ENCODE measurements at places on chromosomes 6 and 20.

DNA sequence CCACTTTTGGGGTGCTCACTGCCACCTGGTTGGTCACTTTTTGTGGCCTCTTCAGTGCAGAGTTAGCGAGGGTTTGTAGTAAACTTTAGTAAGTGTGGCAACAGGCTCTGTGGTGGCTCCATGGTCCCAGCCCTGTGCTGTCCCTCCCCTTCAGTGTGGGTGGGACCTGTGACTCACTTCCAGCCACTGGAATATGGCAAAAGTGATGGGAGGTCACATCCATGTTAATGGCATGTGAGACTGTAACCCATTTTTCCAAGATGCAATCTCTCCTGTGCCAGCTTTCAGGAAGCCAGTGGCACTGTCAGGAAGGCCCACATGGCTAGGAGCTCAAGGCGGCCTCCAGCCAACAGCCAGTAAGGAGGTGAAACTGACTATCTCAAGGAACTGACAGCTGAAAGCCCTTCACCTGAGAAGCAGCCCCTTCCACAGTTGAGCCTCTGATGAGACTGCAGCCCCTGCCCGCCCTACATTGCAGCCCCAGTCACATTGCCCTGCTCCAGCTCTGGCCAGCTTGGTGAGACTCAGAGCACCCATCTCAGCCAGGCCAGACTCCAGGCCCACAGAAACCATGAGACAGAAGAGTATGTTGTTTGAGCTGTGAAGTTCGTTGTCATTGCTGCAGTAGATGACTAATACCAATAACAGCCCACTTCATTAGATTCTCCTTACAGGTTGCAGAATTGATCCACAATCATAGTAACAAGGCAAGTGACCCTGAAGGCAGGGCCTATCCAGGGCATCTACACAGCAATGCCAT, 13.1 kb upstream of the CST7 start:
- DNase-seq: no peak

GRCh38 chr6:163860287-163861081, 446.0 kb downstream of the QKI start:
- DNase-seq: no peak

DNA sequence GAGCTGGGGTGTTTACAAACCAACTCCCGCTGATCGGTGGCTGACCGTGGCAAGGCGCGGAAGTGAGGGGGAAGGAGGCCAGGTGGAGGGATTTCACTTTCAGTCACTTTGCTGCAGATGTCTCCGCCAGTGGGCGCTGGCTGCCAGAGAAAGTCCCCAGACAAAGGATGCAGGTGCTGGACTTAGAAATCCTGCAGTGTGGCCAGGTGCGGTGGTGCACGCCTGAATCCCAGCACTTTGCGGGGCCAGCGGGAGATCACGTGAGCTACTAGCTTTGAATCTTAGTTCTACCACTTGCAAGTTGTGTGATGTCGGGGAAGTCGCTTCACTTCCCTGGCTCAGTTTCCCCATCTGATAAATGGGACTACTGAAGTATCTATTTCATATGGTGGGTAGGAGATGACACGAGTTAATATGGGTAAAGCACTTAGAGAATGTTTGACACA, 180.4 kb downstream of the ZNF217 start:
- peak; percentile 10 for DNase-seq

GRCh38 chr6:152484806-152485205, 152.4 kb downstream of the SYNE1 start:
- no peak for DNase-seq

DNA sequence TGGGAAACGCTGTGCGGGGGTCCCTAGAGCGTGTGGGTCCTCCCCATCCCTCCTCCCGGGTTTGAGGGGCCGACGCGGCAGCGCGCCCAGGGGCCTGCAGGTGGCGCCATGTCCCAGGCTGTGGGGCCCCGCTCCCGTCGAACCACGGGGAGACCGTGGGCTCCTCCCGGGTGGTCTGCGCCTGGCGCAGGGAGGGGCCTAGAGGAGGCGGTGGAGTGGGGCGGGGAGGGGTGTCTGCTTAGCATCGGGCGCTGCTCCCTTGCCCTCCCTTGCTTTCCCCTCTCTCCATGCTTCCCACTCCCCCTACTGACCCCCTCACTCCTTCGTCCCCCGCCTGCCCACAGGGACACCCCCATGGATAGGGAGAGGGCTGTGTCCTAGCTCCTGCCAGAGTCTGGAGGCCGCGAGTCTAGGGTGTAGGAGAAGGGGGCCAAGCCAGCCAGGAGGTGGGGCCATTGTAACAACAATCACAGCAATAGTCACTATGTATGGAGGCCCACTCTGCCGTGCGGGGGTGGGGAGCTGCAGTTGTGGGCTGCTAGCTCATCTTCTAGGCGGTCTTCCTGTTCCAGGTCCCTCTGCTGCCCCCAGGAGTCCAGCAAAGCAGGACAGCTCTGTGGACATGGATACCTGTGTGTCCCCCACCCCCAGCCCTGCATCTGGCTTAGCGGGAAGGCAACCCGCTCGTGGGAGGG, 51.7 kb downstream of the CHMP4B start:
- DNase-seq: peak; percentile 23

- no peak for DNase-seq
Measured at GRCh38 chr20:258963-259362, 1.4 kb downstream of the DEFB132 start.

DNA sequence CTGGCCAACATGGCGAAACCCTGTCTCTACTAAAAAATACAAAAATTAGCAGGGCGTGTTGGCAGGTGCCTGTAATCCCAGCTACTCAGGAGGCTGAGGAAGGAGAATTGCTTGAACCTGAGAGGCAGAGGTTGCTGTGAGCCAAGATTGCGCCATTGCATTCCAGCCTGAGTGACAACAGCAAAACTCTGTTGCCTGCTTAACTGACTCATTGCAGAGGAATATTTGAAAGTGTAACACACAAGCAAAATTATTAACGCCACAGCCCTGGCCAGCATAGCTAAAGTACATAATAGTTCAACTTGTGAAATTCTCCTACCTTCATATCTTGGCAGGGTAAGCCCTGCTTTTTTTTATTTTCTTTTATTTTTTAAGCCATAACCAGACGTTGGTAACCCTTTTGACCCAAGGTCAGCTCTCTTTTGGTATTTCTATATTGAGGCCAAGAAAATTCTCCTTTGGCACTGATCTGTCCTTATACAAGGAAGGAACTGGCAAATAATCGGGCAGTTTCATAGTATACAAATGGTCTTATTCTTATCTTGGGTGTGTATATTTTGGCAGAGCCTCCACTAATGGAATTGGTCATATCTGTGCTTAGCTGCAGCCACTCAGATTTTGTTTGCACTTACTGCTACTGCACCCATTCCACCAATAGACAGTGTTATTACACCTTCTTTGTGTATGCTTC, 4.0 kb upstream of the ADGRF5 start:
- DNase-seq: no peak

GRCh38 chr6:141401851-141402250, 730.9 kb upstream of the GJE1 start:
- DNase-seq: no peak

GRCh38 chr20:55784036-55784435, 221.3 kb downstream of the CBLN4 start:
- no peak for DNase-seq

- no peak for DNase-seq
Measured at GRCh38 chr6:43746613-43747102, 23.4 kb upstream of the VEGFA start.

- DNase-seq: no peak
Measured at GRCh38 chr6:16292432-16292831, 54.0 kb downstream of the GMPR start.

DNA sequence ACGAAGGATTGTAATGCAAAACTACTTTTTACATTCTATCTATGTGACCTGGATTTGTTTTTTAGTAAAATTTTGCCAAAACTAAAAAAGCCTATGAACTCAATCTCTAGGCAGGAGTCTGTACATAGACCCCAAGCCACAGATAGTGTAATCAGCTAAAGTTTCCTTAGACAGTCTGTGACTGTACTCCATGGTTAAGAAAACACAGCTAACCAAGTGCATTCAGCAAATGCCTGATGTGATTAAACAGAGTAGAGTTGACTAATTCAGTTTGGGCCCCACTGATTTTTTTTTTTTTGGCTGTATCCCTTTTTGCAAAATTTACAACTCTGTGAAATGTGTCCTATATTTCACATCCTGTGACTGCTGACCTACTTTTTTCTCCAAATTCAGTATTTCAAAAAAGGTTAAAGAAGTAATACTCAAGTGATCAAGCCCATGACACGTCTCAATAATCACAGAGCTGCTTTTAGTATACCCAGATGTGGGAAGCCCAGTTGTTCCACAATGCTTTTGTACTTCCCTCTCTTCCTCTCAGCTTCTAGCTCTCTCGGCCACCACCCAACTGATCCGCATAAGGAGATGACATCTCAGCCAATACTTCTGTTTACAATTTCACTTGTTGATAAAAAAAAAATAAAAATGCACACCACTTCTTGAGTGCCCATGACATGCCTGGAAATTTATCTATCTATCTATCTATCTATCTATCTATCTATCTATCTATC, 108.8 kb upstream of the TBX18 start:
- no peak for DNase-seq

GRCh38 chr6:159640322-159640721, 52.7 kb downstream of the SOD2 start:
- DNase-seq: no peak

GRCh38 chr6:122790028-122790422, 967 bp downstream of the SMPDL3A start:
- no peak for DNase-seq

GRCh38 chr6:28751514-28751913, 172.3 kb downstream of the TRIM27 start:
- no peak for DNase-seq

DNA sequence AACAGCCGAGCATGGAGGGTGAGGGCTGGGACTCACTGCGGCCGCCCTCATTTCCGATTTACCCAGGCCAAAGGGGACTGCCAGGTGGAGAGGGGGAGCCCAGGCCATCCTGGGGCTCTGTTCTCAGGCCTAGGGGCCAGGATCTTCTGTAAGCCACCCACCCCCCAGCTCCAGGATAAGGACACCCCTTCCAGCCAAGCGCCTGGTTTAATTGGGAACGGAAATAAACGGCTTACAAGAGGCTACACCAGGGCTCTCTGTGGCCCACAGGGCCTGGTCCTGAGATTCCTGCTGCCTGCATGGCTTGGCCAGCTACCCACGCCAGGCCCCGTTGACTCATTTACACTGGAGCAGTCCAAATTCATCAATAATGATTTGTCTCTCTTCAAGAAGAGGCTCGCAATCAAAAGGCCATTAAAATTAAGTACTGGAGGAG, 68.1 kb upstream of the TOP1 start:
- DNase-seq: no peak

DNA sequence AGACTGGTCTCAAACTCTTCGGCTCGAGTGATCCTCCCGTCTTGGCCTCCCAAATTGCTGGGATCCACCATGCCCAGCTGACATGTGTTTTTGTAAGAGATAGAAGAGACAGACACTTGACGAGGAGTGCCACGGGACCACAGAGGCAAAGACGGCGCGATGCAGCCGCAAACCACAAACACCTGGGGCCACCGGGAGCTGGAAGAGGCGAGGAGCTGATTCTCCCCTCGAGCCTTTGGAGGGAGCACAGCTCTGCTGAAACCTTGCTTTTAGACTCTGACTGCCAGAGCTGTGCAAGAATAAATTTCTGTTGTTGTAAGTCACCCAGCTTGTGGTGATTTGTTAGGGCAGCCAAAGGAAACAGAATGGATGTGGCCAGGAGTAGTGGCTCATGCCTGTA, 46.9 kb downstream of the TFAP2C start:
- no peak for DNase-seq

- DNase-seq: no peak
Measured at GRCh38 chr6:130783416-130784107, 43.6 kb upstream of the SMLR1 start.

DNA sequence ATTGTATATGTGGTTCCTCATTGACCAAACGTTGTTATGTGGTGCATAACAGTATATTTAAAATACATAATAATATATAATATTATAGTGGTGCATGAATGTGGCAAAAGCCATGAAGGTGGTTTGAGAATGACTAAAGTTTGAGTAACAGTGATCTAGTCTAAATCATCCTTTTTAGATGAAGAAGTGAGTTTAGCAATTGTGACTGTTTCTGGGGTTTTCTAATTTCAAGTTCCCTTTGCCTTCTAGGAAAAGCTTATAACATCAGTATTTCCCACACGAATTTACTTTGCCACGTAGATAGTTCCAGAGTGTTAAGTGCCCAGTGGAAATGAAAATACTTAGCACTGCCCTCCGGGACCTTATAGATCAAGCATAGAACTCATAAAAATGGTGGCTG, 40.9 kb downstream of the ARFGEF2 start:
- no peak for DNase-seq

DNA sequence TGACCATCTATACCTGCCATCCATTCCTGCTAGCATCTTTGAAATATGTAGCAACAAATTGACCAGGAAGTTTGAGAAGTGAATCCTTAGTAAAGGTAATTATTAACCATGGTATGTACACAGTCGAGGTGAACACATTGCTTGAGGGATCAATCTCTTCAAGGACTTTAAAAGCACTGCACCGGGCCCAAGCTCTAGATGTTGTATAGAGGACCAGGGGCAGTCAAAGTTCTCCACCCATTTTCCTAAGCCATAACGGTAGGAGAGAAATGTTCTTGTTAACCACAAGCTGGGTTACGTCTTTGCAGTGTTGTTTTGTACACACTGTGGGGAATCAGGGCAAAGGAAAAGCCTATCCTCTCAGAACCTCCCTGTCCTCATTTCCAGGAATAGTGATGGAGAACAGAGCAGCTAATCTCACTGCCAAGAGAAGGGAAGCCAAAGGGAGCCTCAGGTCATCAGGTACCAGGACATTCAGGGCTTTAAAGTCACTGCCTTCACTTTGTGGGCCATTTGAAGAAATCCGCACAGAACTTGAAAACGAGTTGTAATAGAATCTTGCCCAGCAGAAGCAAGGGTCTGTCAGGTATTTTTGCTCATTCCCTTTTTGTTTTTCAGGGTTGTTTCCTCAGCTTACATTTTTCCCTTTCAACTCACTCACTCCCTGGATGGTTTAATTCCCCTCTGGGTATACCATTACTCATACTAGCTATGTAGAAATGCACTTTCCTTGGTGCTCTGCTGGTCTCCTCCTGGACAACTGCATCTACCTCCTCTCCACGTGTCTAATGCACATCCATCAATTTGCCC, 5.3 kb upstream of the PM20D2 start:
- no peak for DNase-seq

GRCh38 chr20:48758206-48758820, 69.5 kb downstream of the PREX1 start:
- DNase-seq: peak; percentile 41

DNA sequence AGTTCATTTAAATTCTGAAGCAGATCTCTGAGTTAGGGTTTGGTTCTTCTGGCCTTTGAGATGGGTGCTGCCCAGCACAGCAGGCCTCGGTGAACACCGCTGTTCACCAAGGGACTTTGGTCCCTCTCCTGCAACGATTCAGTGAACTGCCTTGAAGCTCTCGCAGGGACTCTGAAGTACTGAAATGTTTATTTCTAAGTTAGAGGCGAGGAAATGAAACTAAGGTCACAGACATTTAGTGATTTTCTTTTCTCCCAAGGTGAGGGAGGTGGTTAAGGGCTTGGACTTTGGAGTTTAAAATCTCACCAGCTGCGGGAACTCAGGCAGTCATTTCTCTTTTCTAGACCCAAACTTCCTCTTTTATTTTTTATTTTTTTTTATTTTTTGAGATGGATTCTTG, 26.2 kb downstream of the E2F3 start:
- no peak for DNase-seq

GRCh38 chr6:44224029-44224964, 902 bp downstream of the SLC29A1 start:
- DNase-seq: no peak

GRCh38 chr6:169723200-169723909, 945 bp downstream of the PHF10 start:
- peak; percentile 27 for DNase-seq

GRCh38 chr20:11891776-11892545, 25.7 kb upstream of the BTBD3 start:
- peak; percentile 21 for DNase-seq
